H1 (cell line): ENCODE measurements at places on chromosomes 1 and 21. TPM values are rescaled to one million over a fixed set of nuclear protein-coding genes. Genes with fewer than 3 reads are reported as not detected.

DNA sequence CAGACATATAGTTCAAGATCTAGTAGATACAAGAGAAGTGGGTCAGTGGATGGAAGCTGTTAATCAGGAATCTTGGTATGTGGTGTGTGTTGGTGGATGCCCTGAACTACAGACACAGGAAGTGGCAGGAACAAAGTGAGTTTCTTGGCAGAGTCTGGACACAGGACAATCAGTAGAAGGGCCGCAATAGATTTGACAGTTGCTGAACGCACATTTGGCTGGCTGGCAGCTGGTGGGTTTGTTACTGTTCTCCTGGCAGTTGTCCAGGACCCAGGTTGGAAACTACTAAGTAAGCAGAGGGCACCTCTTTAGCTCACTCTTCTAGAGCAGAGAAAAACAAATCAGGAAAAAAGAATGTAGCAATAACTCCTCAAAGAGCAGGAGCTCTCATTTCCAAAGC is 13.2 kb downstream of the KRTAP26-1 start:
- no peak for DNase-seq

- DNase-seq = no peak
Observed at GRCh38 chr21:38376235-38376634, 119.4 kb downstream of the KCNJ15 start.

The IRF6 gene
- 13.3 and 13.4 TPM in 2 replicates for total RNA-seq

GRCh38 chr1:228464487-228464983 is 22.6 kb upstream of the RNF187 start:
- DNase-seq = no peak

The SGIP1 gene
- 2.0 and 2.1 TPM in 2 replicates for total RNA-seq

The ACTA1 gene
- total RNA-seq = 56.2 and 58.2 TPM in 2 replicates

- no peak for DNase-seq
Observed at GRCh38 chr1:34803770-34804169, 11.0 kb downstream of the GJA4 start.

GRCh38 chr1:61076728-61077675 is 5.4 kb upstream of the NFIA start:
- peak; percentile 87 for DNase-seq

- DNase-seq = no peak
Observed at GRCh38 chr1:77825131-77825709, 45.8 kb downstream of the MIGA1 start.

The IGSF5 gene
- total RNA-seq = 4.4 TPM in 2 replicates

The LDLRAD1 gene
- total RNA-seq = not detected in 2 replicates

GRCh38 chr1:8818325-8818775 is 910 bp upstream of the RERE start:
- no peak for DNase-seq
